ENCODE measurements at places on chromosomes 11 and 22.

GRCh38 chr11:101775033-101775432 is 139.8 kb upstream of the CEP126 start:
- no peak for DNase-seq

DNA sequence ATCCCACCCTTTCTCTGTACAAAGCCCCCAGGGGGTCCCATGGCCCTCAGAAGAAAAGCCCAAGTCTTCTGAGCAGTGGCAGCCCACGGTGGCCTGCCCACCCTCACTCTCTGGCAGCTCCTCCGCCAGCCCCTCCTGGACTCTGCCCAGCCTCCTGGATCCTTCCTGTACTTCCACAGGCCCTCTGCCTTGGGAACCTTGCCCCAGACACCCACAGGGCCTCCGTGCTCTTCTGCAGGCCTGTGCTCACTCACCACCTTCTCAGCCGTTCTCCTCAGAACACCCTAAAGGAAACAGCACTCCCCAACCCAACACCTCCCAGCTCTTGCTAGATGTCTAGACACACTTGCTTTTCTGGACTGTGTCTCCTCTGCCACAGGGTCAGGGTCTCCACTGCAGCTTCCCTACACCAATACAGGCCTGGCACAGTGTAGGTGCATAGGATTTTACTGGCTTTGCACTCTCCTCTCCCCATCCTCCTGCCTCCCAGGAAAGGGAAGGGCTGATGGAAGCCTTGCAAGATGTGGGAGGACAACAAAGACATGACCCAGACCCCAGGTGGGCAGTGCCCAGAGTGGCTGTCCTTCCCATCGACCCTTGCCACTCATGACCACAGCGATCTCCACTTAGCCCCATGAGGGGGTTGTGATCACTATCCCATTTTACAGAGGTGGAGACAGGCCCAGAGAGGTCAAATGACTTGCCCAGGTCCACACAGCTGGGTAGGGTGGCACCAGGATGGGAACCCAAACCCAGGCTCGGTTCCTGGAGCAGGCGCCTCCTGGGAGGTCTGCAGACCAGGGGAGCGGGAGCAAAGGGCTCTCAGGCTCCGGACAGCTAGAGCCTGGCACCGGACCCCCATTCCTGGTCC is 2.0 kb downstream of the SCARF2 start:
- DNase-seq, result no peak

DNA sequence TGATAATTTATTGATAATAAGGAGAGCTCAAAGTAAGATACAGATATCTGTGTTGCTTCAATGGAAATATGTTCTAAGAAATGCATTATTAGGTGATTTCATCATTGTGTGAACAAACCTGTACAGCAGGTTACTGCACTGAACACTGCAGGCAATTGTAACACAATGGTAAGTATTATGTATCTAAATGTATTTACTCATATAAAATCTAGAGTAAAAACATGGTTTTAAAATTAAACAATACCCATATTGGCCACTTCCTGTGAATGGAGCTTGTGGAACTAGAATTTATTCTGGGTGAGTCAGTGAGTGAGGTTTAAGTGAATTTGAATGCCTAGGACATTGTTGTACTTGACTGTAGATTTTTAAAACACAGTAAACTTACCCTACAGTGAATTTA is 722.9 kb upstream of the RAG2 start:
- no peak for DNase-seq

GRCh38 chr11:12539572-12539971 is 134.6 kb upstream of the TEAD1 start:
- no peak for DNase-seq

DNA sequence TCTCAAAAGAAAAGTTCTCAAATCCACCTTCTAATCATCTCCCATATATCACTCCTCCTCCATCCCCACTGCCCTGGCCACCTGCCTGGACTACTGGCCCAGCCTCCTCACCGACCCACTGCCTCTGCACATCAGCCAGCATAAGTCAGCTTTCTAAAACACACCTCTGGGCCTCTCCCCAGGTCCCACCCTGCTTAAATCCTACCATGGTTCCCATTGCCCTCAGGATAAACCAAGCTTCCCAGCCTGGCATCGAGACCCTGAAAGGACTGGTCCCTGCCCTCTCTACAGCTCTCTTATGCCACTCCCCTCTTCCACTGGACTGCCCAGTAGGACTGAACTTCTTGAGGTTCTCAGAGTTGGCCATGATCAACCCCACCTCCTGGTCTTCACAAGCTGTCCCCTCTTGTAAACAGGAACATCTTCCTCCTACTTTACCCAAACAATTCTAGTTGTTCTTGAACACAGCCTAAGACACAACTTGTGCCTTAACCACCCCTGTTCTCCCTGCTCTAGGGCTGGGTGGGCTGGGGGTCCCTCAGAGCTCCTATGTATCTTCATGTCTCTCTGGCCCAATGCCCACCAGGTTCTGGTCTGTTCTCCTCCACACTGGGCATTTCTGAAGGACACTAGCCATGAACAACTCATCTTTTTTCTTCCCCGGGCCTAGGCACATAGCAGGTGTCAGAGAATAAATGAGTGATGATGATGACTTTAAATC is 12.6 kb upstream of the P2RY6 start:
- no peak for DNase-seq

Data from NCI-H446 treated with DMSO at 0.1 percent for 48 hours (cell line).